Amniotic stem cell (primary cell): ENCODE measurements at places on chromosomes 6 and 20.
A peak's percentile ranks its signal among the peaks of the same experiment; 100 is the strongest.

GRCh38 chr6:144847916-144848315 lies 562.8 kb downstream of the UTRN start:
- no peak for DNase-seq

- DNase-seq, result no peak
These were observed 1.1 kb upstream of the AFG1L start for GRCh38 chr6:108293527-108294296.

DNA sequence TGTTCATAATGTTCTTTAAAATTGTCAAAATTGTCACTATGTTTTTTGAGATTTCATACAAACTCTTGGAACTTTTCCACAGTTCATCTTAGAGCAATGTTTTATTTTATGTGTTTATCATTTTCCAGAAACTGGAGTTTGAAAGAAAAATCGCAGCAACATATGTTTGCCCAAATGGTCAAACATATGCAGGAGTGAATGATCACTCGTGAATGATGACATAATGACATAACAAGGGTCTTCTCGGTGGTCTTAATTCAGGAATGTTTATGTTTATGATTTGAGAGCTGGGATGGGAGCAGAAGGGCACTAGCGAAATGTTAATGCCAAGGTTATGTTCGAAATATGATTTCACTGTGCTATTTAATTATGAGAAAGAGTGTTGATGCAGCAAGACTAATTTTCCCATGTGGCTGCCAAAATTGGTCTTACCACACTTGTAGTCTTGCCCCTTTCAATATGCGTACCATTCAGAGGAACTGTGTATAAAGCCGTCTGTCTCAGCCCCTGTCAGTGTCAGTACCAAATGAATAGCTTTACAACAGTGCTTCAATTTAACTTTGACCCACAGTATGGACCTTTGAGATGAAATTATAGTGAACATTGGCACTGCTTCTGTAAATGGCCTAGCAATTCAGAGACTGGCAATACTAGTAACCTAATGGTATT lies 152.3 kb downstream of the CARMIL1 start:
- DNase-seq, result no peak

DNA sequence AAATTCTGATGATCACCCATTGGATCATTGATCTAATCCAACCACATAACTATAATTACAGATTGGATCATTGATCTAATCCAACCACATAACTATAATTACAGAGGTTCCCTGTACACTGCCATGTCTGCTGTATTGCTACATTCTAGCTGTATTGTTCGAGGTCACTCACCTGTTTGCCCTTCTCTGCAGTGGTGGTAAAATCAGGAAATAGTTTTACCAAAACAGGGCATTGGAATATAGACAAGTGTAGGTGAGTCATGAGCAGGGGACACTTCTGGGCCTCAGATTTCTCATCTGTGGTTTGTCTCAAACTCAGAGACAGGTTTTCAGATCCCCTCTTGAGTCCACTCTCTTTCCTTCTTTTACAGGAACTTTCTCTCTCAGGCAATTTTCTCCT lies 9.0 kb upstream of the AFDN start:
- DNase-seq, result no peak

GRCh38 chr6:124203101-124203811 lies 399.6 kb downstream of the NKAIN2 start:
- no peak for DNase-seq

DNA sequence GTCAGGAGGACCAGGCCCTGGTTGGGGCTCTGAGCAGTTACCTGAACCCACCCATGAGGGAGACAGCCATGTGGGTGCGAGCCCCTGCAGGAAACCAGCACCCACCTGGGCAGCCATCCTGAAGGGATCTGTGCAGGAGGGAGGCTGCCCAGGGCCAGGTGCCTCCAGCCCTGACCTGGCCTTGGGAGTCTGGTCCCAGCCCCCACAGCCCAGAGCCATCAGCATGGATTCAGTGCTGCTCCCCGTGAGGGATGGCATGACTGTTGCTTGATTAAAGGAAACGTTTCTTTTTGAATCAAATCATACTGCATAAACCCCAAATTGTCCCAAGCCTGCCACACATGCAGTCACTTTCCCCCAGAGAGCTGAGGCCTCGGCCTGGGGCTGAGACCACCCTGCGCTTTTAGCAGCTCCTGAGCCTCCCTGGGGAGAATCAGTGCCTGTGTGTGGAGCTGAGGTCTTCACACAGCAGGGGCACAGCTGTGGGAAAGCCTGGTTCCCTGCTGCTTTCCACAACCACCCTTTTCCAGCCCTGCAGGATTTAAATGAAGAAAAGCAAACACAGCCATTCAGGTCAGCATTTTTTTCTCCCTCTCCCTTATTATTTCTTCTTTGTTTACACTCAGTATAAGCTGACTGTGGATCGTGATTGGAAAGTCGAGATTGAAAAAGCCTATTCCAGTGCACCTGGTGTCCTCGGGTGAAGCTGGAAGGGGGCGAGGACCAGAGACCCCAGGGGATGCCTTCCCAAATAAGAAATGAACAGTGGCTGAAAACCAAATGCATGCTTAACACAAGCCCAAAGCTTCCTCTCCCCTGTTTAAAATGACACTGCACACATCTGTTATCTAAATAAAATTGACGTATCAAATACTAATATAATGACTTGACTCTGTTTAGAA lies 283.9 kb downstream of the SMOC2 start:
- DNase-seq, result no peak

GRCh38 chr6:13709689-13710551 lies 1.7 kb downstream of the RANBP9 start:
- DNase-seq, result no peak

GRCh38 chr20:25063546-25063945 lies 5.6 kb upstream of the ACSS1 start:
- no peak for DNase-seq

DNA sequence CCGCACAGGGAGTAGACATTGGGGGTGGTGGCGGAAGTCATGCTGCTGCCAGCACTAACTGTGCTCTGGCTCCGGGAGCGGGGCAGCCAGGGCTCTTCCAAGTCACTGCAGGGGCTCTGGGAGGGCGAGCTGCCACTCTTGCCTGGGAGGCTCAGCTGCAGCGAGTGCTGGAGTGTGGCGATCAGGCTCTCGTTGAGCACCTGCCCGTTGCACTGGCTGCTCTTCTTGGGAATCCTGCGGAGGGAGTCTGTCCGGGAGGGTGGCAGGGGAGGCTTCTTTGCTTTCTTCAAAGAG lies 28.0 kb downstream of the HEBP2 start:
- DNase-seq, result no peak

- DNase-seq, result no peak
These were observed 142.1 kb downstream of the SYNDIG1 start for GRCh38 chr20:24611360-24612140.

DNA sequence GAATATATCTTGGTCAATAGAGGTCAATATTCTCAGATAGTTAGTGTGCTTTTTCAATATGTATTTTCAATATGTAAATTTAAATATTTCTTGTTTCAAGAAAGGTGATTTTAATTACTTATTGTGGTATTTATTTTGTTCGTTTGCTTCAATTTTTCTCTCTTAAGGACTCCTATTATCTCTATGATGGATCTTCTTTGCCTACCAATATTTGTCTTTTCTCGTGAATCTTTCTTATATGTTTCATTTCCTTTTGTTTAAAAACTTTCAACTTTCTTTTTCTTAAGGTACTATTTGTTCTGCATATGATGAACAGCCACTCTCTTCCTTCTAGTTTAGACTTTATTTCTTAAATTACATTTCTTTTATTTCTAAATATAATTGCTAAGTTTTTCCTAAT lies 46.1 kb upstream of the PSMF1 start:
- DNase-seq, result no peak

DNA sequence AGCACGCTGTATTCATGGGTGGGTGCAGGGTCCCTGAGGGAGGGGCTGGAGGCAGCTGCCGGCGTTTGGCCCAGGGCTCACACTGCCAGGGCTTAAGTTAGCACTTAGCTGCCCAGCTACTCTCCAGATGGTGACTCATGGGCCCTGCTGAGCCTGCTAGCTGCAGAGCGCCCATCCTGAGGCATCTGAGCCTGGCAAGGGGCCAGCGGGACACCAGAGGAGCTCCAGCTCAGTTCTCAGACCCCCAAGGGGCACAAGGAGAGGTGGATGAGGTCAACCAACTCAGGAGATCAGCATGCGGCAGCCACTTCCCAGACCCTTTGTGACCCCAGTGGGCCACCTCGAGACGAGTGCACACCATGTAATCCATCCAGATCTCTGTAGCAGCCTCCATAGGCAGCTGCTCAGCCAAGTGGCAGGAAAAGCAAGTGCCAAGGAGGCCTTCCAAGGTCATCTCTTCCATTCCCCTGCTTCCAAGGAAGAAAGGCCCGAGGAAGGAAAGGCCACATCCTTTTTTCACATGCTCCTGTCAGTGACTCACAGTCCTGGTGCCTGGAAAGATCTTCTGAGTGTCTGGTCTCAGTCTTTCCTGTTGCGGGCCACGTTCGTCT lies 35.3 kb downstream of the FOXP4 start:
- DNase-seq, result peak; percentile 51

DNA sequence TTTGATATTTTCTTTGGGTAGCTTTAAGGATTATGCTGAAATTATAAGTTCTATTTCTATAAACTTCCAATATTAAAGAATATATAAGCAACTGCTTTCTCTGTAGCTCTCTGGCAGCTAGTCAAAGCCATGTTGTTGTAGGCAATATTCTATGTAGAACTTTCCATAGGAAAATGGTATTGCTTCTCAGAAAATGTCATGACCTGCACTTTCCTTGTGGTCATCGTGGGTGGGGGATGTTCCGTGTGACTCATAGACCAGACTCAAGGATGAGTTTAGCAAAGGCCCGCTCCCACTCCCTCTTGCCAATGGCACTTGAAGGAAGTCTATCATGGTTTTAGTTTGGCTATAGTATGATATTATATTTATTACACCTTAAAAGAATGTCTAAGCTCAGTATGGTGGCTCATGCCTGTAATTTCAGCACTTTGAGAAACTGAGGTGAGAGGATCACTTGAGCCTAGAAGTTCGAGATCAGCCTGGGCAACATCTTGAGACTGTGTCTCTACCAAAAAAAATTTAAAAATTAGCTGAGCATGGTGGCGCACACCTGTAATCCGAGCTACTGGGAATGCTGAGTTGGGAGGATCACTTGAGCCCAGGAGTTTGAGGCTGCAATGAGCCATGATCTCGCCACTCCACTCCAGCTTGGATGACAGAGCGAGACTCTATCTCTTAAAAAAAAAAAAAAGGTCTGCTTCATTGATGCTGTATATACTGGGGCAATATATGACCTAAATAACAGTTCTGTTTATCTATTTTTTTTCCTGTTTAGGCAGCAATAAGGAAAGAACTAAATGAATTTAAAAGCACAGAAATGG lies 36.6 kb upstream of the LTV1 start:
- DNase-seq, result peak; percentile 45

- DNase-seq, result no peak
These were observed 153.6 kb downstream of the ZFAND3 start for GRCh38 chr6:37972994-37973757.

DNA sequence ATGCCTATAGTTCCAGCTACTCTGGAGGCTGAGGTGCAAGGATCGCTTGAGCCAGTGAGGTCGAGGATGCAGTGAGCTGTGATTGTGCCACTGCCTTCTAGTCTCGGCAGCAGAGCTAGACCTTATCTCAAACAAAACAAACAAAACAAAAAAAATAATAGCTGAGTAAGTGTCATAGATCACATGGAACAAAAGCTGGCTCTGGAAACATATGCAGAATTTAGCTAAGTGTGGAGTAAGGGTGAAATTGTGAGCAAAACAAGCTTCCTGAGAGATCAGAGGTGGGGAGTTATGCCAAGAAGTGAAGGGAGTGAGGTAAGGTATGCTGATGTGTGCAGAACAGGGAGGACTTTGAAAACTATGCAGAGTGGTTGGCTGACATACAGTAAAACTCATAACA lies 18.7 kb downstream of the SGK1 start:
- no peak for DNase-seq

- DNase-seq, result no peak
These were observed 23.4 kb downstream of the ZBTB46 start for GRCh38 chr20:63807654-63808053.

- no peak for DNase-seq
These were observed 243.5 kb downstream of the TMEM242 start for GRCh38 chr6:157079771-157080170.

DNA sequence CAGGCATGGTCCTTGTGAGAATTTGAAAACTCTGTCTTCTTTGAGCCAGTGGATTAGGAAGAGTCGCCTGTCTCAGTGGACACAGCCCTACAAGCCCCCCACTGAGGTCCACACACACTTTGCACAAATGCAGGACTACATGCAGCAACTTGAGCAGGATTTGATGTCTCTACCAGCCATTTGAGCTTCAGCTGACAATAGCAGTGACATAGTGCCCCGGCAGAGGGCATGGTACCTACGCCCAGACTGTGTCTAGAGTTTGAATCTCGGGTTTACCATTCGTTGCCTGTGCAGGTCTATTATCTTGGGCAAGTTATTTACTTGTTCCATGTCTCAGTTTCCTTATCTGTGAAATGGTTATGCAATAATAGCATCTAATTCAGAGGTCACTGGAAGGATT lies 580.1 kb downstream of the TFAP2B start:
- DNase-seq, result no peak

DNA sequence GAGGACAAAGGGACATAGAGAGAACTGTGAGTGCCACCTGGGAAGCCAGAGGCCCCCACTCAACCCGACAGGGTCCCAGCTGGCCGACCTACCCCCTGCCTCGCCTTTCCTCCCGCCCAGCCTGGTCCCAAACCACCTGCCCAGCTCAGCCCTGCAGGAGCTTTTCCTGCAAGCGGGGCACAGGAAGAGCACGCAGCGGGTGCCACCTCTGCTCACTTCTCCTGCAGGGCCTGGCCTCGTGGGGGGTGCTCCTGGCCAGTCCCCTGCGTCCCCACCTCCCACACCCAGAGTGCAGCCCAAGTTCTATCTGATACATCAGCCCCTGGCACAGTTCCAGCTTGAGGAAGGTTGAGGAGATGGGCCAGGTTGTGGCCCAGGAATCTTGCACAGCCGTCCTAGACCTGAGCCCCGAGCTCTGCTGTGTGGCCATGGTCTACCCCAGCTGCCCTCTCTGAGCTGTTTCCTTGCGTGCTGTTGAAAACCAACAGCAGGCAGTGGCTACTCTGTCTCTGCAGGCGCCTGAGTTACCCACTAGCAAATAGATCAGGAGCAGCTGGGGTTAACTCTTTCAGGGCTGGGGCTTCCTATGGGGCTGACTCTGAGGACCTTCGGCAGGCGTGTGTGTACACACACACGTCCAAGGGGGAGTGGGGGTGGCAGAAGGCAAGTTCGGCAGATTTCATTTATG lies 1.7 kb downstream of the NECAB3 start:
- no peak for DNase-seq

GRCh38 chr6:69732640-69733039 lies 64.2 kb downstream of the LMBRD1 start:
- no peak for DNase-seq

- DNase-seq, result no peak
These were observed 72.4 kb upstream of the LAMP5 start for GRCh38 chr20:9441948-9442347.

DNA sequence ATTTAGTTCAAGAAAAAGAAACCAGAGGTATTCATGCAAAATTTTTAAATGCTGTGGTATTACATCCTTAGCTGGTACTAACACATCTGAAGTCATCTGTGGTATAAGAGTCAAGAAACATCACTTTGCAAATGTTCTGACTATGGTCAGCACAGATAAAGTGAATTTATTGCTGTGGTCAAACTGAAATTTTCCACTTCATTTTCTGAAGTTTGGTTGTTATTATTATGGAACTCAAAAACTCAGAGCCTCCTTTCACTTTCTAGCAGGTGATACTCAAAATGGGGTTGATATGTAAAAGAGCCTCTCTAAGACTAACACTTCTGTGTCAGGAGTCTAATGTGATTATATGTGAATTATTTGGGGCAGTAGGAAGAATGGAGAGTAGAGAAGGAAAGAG lies 257.8 kb downstream of the RNGTT start:
- no peak for DNase-seq

- DNase-seq, result no peak
These were observed 159.9 kb downstream of the GRM4 start for GRCh38 chr6:33985947-33986346.
